Stimulated activated CD8-positive, alpha-beta memory T cell treated with anti-CD3 and anti-CD28 coated beads, Interleukin-7, amount 100 ng/mL, for 1 hour (primary cell): ENCODE measurements at places on chromosomes 7 and 10.

DNA sequence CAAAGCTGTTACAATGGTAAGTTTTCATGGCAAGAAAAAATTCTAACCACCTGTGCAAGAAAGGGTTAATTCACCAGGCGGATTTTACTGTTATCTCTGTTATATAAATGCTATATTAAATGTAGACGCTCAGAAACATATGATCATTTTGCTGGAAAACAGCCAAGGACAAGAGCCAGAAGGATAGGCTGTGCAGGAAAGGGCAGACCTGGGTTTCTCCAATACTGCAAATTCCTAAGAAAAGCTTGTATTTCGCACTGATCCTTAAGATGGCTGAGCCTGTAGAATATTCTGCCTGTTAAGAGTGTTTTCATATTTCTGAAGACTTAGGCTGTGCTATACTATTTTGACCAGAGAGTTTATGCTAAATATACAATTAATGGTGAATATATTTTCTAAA is 564.1 kb upstream of the KCND2 start:
- DNase-seq, result no peak

DNA sequence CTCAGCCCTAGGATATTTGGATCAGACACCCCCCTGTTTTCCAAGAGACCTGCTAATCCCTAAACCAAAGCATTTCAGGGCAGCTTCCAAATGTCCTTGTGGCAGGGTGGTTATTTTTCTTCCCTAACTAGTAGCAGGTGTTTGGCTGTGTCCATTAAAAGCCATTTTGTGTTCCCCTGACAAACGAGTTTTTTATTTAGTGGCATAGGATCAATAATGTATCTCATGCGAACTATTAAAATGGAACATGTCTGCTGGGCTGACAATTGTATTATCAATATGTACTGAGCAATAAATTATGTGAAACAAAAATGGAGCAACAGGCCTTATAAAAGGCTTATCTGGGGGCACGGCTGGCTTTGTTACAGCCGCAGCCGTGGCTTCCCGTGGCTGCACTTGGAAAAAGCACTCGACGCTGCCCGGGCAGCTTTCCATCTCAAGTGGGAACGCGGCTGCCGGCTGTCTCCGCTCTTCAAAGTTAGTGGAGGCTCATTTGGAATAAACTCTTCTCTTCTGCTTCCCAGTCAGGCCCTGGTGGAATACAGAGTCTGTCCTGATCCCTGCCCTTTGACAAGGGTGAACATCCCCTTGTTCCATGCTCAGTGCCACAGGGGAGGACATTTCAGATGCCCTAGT is 554.3 kb downstream of the TYW1 start:
- DNase-seq, result no peak

- no peak for DNase-seq
These were observed 1199.9 kb downstream of the GATA3 start for GRCh38 chr10:9254353-9254752.

- DNase-seq, result no peak
These were observed 755 bp downstream of the FAM171A1 start for GRCh38 chr10:15370212-15370855.

- DNase-seq, result no peak
These were observed 43.5 kb downstream of the NUP205 start for GRCh38 chr7:135601182-135601581.

DNA sequence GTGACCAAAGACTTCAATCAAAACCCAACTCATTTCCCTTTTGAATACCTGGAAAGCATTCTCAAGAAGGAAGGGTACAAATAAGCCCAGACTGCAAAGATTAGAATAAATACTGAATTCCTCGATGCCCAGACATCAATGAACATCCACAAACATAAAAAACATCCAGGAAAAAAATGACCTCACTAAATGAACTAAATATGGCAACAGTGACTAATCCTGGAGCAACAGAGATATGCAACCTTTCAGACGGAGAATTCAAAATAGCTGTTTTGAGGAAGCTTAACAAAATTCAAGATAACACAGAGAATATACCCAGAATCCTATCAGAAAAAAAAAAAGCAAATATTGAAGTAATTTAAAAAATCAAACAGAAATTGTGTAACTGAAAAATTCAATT is 43.2 kb downstream of the PCLO start:
- DNase-seq, result no peak

- no peak for DNase-seq
These were observed 80.6 kb downstream of the VWA2 start for GRCh38 chr10:114319406-114320248.

GRCh38 chr10:16570731-16571130 is 49.1 kb upstream of the C1QL3 start:
- no peak for DNase-seq

- no peak for DNase-seq
These were observed at the start of gene ADAMTS14 for GRCh38 chr10:70672165-70673042. Gene ADAMTS14 (plus strand): TSS chr10:70672506. CDS start chr10:70672803, 297 bp downstream.

- no peak for DNase-seq
These were observed 25.6 kb upstream of the LIMK1 start for GRCh38 chr7:74057987-74058386.

- no peak for DNase-seq
These were observed 307.3 kb downstream of the CAMK1D start for GRCh38 chr10:12656518-12657142.
